ENCODE measurements at places on chromosomes 5 and 9. TPM values are rescaled to one million over a fixed set of nuclear protein-coding genes. Genes with fewer than 3 reads are reported as not detected.

Gene DBN1
- total RNA-seq, result 95.9 TPM

Gene HCN1
- total RNA-seq, result not detected

Gene HRH2
- total RNA-seq, result 0.13 TPM

Gene NDFIP1
- 32.9 TPM for total RNA-seq

Gene SNCAIP
- 50.6 TPM for total RNA-seq

Gene SPINK4
- not detected for total RNA-seq

Gene TSLP
- under 0.01 TPM for total RNA-seq

Gene FOXD4L6
- under 0.01 TPM for total RNA-seq

Gene HIGD2A
- 36.3 TPM for total RNA-seq

Gene TMED9
- 112 TPM for total RNA-seq
